ENCODE measurements at places on chromosomes 7 and 10.
A peak's percentile ranks its signal among the peaks of the same experiment; 100 is the strongest.

DNA sequence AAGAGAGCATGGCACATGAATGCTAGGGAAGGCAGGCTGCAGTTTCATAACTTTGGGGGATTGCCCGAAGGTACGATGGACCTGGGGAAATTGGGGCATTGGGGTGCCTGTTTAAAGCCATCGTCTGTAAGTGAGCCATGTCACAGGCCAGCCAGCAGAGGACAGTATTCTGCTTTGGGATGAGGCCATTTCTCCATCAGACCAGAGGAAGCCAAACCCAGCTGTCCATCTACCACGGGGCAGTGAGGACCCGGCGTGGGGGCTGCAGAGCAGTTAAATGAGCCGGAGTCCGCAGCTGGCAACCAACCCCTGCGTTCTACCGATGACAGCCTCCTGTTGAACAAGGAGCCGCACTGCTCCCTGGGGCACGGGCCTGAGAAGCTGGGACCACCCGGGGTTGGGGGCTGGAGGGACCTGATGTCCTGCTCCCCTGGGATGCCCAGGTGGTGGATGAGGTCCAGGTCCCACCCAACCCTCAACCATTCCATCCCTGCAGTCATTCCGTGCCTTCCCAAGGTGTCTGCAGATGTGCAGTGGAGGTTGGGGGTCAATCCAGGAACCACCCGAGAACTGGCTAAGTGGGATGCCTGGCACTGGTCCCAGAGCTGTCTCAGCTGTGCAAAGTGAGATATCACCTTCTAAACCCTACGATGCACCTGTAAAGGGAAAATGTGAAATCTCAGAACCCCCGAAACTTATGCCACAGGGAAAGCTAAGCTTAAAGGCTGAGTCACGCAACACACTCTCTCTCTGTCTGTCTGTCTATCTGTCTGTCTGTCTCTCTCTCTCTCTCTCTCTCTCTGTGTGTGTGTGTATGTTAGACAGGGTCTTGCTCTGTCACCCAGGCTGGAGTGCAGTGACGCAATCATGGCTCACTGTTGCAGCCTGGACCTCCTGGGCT is 12.1 kb upstream of the RHBDD2 start:
- peak; percentile 54 for DNase-seq

DNA sequence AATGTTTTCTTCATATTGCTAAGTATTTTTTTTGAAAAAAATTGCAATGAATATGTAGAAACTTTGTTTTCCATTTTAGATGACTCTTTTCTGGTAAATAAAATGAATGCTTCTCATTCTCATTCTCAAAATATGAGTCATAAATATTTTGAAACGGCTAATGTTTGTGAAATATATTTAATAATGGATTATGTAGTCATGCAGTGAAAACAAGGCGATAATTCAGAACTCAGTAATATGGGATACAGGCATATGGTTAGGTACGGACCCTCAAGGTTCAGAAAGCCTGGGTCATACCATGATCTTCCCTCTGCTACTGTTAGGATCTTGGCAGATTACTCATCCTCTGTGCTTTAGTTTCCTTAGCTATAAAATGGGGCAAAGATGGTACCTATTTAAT is 46.2 kb upstream of the SLC39A12 start:
- no peak for DNase-seq

- DNase-seq, result peak; percentile 81
Measured at GRCh38 chr7:105691082-105691679, 109.9 kb upstream of the EFCAB10 start.

DNA sequence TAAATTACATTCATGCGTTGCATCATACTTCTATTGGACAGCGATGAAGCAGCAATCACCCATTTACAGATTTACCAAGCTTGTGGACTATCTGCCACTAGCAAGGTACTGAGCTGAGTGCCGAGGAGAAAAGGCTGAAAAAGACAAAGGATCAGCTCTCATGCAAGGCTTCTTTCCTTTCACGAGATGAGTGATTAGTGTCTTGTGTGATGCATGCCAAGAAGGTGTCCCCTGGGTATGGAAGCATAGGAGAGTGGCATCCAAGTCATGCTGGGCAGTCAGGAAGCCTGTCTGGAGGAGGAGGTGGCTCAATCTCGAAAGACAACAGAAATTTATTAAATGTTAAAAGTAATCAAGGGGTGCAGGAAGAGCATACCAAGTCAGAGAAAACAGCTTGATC is 40.9 kb downstream of the ACSM6 start:
- no peak for DNase-seq

- no peak for DNase-seq
Measured at GRCh38 chr7:117143066-117143465, 179.8 kb downstream of the WNT2 start.

DNA sequence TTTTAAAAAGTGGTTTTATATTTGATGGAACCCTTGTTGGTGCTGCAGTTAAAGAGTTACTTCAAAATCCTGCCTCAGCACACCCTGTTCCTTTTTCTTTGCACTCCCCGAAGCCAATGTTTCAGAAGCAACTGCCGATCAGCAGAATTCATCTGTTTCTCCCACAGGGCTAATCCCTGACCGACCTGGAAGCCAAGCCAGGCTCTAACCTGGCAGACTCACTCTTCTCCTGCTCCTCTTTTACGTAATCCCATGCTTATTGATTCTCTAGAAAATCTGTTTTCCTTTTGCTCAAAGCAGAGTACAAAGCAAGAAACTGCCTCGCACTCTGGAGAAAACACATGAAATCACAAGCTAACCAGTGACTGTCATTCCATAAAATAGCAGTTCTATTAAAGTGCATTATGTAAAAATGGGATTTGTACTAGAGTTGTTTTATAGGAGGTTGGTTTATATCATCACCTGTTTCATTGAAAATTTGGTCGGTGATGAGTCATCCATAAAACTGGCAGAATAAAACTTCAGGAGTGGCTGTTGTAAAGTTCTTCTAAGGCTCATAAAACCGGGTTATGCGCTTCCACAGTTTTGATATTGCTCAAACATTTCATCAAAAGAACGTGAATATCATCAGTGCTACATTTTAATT is 99.9 kb downstream of the CNTNAP2 start:
- DNase-seq, result no peak

DNA sequence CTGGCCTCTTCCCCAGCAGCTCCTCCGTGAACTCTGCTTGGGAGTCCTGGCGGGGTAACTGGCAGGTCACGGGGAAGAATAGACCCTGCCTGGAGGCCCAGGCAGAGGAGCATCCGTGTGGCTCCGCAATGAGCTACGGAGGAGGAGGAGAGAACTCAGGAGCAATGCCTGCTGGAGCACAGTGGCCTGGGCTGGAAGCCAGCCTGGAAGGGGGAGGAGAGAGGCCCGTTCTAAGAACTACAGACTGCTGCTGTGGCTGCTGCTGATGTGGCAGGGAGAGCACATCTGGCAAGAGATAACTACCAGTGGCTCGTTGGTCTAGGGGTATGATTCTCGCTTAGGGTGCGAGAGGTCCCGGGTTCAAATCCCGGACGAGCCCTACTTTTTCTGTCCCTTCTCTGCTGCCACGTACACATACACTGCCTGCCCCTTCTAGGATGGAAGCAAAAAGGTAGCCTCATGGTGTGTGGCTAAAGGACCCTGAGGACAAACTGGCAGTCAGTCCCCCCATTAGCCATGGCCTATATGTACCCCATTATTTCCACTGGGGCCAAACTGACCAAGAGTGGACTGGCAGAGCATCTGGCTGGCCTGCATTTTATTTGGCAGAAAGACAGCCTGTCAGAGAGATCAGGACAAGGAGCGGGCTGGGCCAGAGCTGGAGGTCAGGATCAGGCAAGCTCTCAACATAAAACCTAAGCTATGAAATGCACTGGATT is 7.7 kb upstream of the OPN1SW start:
- DNase-seq, result peak; percentile 45

GRCh38 chr7:53657586-53657985 is 622.2 kb downstream of the POM121L12 start:
- DNase-seq, result no peak

DNA sequence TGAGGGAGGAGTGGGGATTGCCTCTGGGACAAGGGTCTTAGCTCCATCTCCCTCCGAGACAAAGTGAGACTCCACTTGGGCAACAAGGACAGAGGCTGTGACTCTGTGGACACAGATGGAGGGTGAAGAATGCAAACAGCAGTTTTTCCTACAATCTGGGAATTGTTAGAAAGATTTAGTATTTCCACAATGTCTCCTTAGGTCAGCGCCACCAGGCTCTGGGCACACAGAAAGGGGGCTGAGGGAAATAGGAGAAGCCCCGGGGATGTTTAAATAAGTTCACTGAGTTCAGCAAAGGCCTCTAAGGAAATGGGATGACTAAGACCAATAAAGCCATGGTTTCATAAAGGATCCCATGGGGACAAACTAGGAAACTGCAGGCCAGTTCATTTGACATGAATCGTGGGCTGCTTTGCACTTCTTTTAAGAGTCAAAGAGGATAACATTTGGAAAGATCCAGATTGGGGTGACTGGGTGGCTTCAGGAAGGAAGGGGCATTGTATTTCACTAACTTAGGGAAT is 219.8 kb upstream of the GLI3 start:
- DNase-seq, result no peak

GRCh38 chr7:97748482-97748881 is 16.6 kb downstream of the TAC1 start:
- no peak for DNase-seq

GRCh38 chr7:44956157-44956766 is 22.6 kb downstream of the MYO1G start:
- no peak for DNase-seq

- no peak for DNase-seq
Measured at GRCh38 chr7:155574556-155575290, 28.4 kb upstream of the CNPY1 start.

GRCh38 chr7:156442516-156442915 is 198.1 kb upstream of the RNF32 start:
- DNase-seq, result no peak

- DNase-seq, result peak; percentile 64
Measured at GRCh38 chr7:129950191-129950932, 2.4 kb downstream of the UBE2H start.

DNA sequence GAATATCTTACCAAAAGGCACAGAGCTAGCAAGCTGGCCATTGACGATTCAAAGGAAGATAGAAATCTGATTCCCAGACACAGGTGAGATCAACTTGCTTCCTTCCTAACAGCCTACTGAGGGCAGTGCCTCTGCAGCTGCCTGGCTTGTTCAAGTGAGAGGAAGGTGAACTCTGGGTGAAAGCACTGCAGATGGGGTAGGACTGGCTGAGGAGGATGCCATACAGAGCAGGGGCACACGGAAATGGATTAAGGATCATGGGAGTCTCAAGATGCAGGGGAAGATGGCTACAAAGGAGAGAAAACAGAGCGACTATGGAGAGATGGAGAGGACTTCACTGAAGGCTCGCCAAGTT is 34.4 kb upstream of the GPAM start:
- no peak for DNase-seq

- no peak for DNase-seq
Measured at GRCh38 chr10:5034588-5034987, 30.9 kb upstream of the AKR1C2 start.

DNA sequence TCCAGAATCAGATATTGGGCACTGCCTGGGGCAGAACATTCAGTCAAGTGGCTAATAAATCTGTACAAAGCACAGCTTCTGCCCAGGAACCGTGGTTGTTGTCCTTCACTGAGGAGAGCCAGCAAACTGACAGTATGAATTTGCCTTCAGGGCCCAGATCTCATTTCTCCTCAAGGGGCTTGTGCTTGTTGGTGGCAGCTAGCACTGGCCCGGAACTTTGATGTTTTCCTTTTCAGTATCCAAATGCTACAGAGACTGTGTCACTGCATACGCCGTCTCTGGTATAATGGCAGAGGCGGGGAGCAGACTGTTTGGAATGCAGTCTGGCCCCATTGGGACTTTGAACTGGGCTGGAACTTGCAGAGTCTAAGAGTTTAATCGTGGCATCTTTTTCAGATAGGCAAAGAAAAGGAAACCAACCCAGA is 30.4 kb upstream of the ADD3 start:
- DNase-seq, result no peak
